Activated CD4-positive, alpha-beta T cell treated with anti-CD3 and anti-CD28 coated beads, Interleukin-2, amount 50 U/mL, for 48 hours (primary cell): ENCODE measurements at places on chromosomes 3 and 15.

- no peak for DNase-seq
Observed at GRCh38 chr15:40146037-40146436, 14.8 kb upstream of the BUB1B start.

GRCh38 chr15:99099661-99100060 lies 5.2 kb upstream of the SYNM start:
- no peak for DNase-seq

- DNase-seq = no peak
Observed at GRCh38 chr15:80693682-80694610, 1.2 kb upstream of the ABHD17C start.

- no peak for DNase-seq
Observed at GRCh38 chr15:101288905-101289513, 6.0 kb downstream of the SNRPA1 start.

DNA sequence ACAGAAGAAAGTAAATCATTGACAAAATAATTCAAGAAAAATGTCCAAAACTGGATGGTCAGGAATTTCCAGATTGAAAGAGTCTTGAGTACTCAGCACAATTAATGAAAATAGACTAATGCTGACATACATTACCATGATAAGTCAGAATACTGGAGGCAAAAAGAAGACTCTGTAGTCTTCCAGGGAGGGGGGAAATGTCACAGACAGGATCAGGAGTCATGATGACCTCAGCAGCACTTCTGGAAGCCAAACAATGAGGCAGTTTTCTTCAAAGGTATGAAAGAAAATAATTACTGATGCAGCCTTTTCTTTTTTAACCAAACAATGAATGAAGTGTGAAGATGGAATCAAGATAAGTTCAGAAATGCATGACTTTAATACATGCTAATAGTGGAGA lies 30.1 kb upstream of the SLC22A13 start:
- no peak for DNase-seq

DNA sequence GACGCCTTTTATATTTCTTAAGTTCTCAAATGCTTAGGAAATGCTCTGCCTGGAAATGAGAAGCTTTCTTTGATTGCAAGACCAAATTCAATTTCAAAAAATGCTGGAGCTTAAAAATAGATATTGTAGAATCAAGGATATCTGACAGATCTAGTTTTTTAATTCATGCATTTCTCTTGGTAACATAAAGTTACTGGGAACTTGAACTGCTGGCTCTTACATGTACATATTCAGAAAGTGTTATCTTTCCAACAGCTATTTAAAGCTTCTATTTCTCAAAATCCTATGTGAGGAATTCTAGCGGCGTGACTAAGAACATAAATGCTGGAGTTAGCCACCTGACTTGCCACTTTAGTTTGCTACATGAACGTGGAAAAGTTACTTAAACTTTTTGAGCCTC lies 109.3 kb downstream of the C3orf38 start:
- no peak for DNase-seq

GRCh38 chr3:194176274-194176991 lies 40.5 kb downstream of the HES1 start:
- DNase-seq = no peak

GRCh38 chr15:78968539-78969271 lies 23.9 kb upstream of the CTSH start:
- DNase-seq = no peak

DNA sequence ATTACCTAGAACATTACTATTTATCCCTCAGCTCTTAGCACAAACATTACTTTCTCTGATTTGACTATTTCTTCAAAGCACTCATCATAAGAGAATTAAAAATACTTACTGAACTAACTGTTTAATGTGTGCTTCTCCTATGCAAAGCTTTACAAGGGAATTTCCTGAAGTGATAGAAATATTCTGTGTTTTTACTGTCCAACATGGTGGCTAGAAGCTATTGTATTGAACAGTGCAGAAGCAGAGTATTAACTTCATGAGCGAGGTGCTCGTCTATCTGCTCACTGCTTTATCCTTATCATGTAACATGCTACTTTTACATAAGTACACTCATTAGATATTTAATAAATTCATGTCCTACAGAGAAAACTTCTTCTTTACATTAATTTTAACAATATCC lies 239.1 kb downstream of the ISL2 start:
- DNase-seq = no peak

GRCh38 chr3:161672478-161672877 lies 175.9 kb downstream of the OTOL1 start:
- no peak for DNase-seq

DNA sequence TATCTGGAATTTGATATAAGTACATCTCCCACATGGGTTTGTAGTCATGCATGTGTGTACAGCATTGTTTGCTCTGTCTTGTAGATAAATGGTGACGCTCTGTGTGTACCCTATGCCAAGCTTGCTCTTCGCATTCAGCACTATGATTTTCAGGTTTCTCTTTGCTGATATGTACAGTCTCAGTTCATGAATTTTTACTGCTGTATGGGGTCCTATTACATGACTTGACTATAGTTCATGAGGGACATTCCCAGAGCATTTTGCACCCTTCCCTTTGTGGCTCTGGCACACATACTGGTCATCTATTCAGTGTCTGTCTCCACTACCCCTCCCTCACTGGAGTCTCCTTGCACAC lies 132.7 kb downstream of the EEFSEC start:
- no peak for DNase-seq

DNA sequence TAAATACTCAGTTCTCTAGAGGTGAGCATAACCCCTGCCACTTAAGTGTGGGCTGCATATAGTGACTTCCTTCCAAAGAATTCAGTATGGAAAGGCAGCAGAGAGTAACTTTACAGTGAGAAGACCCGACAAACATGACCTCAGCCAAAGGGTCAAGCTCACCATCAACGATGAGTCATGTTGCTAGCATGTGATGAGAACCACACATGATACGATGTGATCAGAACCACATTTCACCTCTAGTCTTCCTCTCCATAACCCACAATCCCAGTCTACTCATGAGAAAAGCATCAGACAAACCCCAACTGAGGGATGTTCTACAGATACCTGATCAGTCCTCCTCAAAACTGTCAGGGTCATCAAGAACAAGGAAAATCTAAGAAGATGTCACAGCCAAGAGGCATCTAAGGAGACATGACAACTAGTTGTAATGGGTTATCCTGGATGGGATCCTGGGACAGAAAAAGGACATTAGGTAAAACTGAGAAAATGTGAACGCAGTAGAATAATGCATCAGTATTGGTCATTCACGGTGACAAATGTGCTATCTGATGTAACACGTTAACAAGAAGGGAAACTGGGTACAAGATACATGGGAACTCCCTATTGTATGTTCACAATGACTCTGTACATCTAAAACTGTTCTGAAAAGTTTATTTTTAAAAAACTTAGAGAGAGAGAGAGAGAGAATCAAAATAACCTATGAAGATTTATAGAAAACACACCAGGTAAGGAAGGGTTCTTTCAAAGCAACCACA lies 28.3 kb downstream of the SEC61A1 start:
- DNase-seq = no peak

DNA sequence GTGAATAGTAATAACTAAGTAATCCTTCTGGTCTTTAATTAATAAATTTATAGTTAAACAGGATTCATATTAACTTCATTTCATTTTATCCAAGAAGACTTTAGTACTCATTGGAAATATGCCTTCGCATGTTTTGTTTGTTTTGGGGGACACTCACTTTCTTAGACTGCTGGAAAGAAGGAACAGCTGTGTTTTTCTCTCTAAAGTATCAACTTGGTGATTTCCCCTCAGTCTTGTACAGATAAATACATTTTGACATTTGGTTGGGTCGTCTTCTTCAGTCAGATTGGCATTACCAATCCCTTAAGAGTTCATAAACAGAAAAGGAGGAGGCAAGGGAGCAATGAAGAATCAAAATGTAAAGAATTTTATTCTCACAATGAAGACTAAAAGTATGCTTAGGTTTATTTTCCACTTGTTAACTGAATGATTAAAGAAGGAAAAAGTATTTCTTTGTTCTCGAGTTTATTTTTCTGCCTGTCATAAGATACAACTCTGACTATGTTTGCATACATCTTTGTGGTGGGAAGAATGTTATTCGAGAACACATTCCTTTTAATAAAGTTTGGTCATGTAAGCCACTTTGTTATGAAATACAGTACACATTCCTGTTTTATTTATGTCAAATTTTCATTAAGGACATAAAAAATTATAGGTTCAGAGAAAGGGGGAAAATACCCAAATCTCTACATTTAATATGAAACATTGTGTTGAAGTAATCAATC lies 140.2 kb downstream of the GMNC start:
- no peak for DNase-seq

DNA sequence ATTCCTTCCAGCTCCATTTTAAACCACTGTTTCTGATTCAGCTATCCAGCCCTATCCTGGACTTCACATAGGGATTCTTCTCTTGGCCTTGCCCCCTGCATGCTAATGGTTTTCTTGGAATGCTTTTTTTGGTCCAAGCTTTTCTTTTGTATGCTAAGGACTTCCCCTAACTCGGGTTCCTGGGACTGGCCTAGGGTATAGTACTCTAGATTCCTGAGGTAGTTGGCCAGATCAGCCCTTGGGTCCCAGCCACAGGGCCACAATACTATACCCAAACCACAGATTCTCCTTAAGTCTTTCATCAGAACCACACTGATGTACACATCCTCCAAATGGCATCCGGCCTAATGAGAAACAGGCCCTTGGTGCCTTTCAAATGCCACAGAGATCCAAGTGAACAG lies 2.8 kb downstream of the FYCO1 start:
- DNase-seq = no peak
